ENCODE measurements at places on chromosomes 1 and 21.
A peak's percentile ranks its signal among the peaks of the same experiment; 100 is the strongest.

GRCh38 chr21:33942426-33942825 lies 26.8 kb upstream of the ATP5PO start:
- no peak for DNase-seq

GRCh38 chr1:165424454-165425216 lies 20.3 kb downstream of the RXRG start:
- peak; percentile 11 for DNase-seq

DNA sequence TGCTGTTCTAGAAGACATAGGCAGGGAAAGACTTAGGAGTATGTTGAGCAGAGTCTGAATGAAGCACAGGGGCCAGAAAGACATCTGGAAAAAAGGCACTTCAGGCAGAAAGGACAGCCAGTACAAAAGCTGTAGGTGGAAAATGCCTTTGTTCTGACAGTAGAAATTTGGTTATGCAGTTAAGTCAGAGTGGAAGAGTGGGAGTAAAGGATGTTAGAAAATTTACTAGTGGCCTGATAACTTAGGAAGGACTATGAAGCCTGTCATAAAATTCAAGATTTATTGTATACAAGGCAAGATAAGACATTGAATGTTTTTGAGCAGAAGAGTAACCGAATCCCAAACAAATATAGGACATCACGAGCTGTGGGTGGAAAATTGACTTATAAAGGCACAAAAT lies 987.9 kb downstream of the PLA2G4A start:
- DNase-seq, result no peak

- DNase-seq, result no peak
Measured at GRCh38 chr1:108729481-108729880, 16.8 kb downstream of the FNDC7 start.

- peak; percentile 64 for DNase-seq
Measured at GRCh38 chr1:47226121-47226838, 5.7 kb downstream of the TAL1 start.

DNA sequence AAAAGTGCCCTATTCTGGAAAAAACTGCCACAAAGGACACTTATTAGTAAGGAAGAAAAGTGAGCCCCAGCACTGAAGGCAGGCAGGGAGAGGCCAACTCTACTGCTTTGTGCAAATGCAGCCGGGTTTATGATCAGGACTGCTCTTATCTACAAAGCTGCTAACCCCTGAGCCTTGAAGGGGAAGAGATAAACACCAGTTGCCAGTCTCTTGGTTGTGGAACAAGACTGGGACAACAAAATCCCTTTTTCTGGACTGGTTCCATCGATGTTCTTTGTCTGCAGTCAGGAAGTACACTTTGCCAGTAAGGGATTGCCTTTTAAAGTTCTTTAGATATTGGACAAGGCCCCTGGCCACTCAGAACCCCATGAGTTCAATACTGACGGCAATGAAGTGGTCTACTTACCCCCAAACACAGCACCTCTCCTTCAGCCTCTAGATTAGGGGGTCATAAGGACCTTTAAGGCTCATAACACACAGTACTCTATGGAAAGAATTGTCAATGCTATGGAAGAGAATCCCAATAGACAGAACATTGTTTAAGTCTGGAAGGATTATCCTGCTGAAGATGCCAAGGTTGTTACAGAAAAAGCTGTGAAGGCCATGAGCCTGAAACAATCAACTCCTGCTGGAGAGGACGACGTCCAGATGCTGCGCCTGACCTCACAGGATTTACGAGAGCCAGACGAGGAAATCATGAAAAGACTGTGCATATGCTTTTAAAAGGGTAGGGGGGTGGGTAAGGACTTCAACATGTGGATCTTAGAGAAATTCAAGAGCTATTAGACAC lies 43.6 kb downstream of the GNB1 start:
- DNase-seq, result peak; percentile 82

- no peak for DNase-seq
Measured at GRCh38 chr1:110706621-110707020, 31.9 kb upstream of the KCNA3 start.

DNA sequence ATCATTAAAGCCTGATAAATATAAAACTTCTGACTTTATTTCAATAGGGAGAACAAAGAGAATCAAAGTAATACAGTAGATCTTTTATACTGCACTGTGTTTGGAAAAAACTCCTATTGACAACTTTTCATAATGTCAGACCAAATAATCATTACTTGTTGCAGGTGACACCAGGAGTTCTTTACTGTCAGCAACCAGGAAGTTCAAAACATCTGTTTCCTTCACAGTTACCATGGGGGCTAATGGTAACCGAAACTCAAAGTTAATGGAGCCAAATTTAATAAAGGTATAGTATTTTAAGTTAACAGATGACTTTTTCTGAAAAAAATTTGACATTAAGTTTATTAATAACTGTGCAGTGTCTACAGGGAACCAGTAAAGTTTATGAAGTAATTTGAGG lies 10.6 kb downstream of the EFCAB7 start:
- no peak for DNase-seq

DNA sequence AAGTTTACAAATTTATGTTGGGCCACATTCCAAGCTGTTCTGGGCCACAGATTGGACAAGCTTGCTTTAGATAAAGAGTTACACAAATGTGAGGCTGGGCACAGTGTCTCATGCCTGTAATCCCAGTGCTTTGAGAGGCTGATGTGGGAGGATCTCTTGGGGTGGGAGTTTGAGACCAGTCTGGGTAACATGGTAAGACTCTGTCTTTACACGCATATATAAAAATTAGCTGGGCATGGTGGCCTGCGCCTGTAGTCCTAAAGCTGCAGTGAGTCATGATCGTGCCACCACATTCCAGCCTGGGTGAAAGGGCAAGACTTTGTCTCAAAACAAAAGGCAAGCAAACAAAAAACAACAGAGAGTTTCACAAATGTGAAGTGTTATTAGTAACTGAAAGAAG lies 5.9 kb upstream of the VCAM1 start:
- no peak for DNase-seq

GRCh38 chr1:163706915-163707314 lies 385.2 kb downstream of the NUF2 start:
- no peak for DNase-seq

DNA sequence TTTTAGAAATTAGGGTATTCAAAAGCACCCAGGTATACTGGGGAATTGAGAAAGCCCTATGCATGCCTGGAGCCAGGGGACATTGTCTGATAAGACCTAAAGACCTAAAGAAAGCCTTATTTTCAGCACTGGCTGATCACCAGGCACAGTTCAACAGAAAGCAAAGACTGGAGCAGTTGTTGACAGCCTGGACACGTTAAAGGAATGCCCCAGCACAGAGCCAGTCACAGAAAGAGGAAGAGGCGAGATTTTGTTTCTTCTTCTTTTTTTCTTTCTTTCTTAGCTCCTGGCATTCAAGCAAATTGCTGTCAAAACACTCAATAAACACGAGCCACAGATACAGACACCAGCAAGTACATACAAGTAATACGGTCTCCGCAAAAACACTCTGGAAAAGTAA lies 40.4 kb downstream of the RNF187 start:
- DNase-seq, result no peak

GRCh38 chr1:154446292-154446691 lies 41.1 kb downstream of the IL6R start:
- no peak for DNase-seq

Data from hematopoietic multipotent progenitor cell treated with erythropoietin and hydrocortisone succinate and interleukin-3 and kit ligand, for 6 days (in vitro differentiated cells).